ENCODE measurements at places on chromosomes 5 and 9.

DNA sequence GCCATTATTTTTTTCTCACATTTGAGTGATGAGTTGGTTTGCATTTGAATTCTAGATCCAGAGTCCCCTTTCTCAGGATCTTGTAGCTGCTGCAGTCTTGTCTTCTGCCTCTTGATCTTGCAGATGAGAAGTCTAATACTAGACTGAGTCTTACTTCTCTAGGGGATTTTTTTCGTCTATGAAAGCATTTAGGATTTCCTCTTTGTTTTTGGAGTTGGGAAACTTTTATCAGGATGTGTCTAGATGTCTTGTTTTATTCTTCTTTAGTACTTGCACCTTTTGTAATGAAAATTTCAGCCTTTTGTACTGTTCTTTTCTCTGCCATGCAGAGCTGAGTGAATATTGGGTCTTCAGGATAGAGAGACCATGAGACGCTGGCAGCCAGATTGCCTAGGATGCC is 65.4 kb downstream of the ZNF618 start:
- DNase-seq, result no peak

DNA sequence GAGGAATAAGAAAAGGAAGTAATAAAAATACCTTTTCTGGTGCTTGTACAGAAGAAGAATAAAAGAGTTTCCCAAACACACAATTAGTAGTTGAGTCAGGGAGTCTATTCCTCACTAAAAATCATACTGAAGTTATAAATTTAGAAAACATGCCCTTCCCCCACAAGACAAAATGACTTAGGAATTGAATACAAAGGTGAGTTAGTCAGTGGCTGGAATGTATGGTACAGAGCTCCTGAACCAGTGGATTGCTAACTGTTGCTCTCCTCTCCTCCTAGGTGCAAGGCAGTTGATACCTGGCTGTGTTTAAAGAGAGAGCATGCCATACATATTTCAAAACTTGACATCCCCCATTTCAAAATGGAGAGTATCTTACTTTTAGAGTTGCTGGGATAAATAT is 1.9 kb downstream of the GDA start:
- DNase-seq, result no peak

DNA sequence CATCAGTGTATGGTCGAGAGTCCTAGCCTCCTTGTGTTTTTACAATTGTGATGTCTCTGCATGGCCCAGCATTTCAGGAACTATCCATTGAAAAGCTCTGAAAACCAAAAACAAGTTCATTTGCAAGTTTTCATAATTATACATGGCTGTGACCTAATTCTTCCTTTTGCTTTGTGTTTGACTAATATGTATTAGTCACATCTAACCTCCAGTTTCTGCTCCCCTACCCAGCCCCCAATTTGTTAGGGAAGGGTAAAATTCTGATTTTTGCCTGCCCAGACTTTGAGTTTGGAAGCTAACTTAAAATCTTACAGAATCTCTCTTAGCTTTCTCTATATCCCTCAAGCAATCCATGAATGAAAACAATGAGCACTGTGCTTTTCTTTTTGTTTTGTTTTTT is 128.2 kb upstream of the SEMA6A start:
- DNase-seq, result no peak

- DNase-seq, result no peak
Measured at GRCh38 chr5:14263699-14264098, 120.6 kb downstream of the TRIO start.

GRCh38 chr9:108282872-108283271 is 572.9 kb downstream of the ACTL7B start:
- DNase-seq, result no peak

DNA sequence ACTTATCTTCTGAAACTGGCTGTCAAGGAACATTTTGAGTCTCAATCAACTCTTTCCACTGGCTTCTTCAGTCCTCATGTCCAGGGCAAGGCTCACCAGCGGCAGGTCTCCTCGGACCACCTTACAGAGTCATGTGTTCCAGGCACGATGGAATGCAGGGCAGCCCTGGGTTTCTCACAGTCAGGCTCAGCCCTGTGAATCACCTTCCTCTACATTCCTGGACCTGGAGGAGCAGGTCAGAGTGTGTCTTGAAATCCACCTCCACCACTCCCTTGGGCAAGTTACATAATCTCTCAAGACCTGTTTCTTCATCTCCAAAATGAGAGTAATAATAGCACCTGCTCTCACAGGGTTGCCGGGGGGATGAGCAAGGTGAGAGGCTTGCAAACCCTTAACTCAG is 16.0 kb downstream of the ENC1 start:
- DNase-seq, result no peak

DNA sequence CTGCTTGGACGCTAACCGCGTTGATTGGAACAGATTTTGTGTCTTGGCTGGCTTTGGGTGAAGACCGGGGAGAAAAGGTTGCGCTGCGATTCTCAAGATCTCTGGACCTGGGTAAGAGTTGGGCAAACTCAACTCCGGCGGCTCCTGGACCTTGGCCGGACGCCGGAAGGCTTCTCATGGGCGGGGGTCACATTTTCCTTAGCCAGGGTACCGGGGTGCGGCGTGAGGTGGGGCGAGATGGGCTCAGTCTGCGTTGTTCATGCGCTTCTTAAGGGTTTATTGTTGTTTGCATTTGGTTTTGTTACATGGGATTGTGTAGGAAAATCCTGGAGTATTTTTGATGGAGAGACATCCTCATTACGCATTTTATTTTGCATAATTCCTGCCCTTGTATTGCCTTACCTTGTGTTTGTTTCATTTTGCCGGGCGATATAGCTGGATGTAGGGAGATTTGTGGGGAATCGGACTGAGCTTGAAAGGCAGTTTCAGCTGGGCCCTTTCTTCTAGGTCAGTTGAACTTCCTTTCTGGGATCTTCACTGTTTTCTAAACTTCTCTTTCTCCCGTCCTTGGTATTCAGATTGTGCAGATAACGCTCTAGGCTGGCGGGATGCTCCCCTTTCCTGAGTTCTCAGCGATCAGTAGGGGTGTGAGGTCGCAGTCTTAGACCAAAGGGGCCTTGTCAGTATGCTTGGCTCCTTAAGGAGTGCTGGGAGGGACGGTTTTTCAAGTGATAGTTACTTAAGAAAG is 524 bp downstream of the MEGF10 start:
- no peak for DNase-seq

DNA sequence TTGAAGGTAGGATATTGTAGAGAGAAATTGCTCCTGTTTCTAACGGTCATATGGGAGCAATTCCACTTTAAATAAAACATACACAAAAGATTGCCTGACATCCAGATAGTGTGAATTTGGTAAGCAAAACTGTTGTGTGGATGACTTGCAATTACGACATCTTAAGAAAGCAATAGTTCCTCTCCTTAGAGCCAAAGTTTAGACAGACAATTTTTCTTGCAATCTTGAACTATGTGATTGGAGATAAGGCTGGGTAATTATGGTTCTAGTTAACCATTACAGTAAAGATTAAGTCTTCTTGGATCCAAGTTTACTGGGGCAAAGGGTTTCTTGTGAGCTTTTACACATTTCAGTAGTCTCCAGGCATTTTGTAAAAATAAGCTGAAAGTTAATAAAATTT is 1080.6 kb upstream of the CDH6 start:
- no peak for DNase-seq

DNA sequence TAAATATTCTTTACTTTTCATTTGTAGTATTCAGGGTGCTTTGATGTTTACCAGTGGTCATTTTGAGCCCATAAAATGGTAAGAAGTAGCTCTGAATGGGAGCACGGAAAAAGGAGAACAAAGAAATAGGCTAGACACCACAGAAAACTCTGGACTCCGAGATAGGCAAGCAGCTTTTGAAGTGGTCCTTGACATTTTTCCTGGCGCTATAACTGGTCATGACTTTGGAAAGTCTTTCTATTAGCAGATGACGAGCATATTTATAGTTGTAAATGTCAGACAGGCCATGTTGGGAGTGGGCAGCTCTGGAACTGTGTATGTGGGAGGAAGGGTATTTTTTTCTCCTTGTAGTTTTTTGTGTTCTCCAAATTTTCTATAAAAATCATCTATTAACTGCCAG is 126.1 kb upstream of the POC5 start:
- no peak for DNase-seq

Data from WERI-Rb-1 (cell line).